NCI-H2081 (cell line): ENCODE measurements at places on chromosomes 5 and 9.

DNA sequence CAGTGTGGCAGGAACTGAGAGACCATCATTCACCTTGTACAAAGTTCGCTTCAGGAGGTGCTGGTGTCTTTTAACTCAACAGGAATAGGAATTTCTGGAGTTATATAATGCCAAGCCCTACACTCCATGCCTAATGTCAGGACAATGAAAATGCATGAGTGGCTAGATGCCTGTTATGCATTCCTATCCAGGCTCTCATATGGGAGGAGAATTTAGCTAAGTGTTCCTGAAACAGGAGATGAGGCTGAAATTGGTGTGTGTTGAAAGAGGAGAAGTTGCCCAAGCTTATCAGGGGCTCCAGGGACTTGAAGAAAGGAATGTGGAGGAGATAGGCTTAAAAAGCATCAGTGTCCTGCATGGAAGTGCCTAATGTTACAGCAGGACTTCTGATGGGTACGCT lies 26.8 kb upstream of the PRUNE2 start:
- DNase-seq: no peak

- DNase-seq: no peak
Measured at GRCh38 chr5:151721087-151721646, 34.5 kb upstream of the SPARC start.

- peak; percentile 62 for DNase-seq
Measured at GRCh38 chr5:112146323-112147226, 272.5 kb downstream of the EPB41L4A start.

GRCh38 chr9:29389421-29389820 lies 1816.1 kb upstream of the C9orf72 start:
- no peak for DNase-seq

DNA sequence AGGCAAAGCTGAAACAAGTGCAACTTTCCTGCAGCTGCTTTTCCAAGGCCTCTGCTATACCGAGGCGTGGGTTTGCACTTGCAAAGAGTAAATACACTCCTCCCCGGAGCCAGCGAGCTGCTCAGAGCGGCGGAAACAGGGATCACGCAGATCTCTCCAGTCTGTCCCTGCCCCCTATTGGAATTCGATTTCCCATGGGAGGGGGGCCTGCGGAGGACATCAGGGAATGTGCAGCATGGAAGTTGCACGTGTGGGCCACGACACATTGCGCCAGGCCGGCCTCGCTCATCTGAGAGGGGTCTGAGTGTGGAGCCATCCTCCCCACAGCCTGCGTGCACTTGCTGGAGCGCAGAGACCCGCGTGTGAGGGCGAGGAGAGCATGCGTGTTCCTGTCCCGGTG lies 104.3 kb upstream of the PHYKPL start:
- DNase-seq: no peak

DNA sequence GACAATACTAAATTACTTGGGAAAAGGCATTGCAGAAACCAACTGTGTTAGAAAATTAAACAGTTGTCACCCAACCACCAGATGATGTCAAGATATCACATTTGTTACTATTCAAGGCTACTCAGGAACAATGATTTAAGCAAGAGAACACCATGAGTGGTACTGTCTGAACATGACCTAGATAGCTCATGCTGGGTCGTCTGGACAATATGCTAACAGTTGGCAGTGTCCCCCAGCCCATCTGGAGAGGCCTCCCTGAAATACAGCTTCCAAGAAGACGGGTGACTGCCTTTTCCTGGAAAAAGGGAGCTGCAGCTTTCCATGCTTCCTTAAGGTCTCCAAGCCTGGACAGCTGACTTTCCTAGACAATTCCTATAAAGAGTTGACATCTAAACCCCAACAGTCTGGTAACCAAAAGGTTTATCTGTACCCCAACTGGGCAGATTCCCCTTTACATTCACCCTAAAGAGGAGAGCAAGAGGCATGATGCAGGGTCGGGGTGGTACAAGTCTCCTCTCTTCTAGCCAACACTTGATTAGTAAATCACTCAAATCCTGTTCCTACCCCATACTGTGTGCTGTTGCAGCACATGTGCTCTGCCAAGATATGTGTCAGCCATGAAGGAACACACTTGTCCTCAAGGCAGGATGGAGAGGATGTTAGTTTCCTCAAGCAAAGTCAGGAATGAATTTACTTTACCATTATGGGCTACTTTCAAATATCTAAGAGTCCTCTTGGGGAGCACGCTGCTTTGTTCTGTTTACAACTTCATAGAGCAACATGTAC lies 433.0 kb downstream of the PDE4D start:
- DNase-seq: no peak

DNA sequence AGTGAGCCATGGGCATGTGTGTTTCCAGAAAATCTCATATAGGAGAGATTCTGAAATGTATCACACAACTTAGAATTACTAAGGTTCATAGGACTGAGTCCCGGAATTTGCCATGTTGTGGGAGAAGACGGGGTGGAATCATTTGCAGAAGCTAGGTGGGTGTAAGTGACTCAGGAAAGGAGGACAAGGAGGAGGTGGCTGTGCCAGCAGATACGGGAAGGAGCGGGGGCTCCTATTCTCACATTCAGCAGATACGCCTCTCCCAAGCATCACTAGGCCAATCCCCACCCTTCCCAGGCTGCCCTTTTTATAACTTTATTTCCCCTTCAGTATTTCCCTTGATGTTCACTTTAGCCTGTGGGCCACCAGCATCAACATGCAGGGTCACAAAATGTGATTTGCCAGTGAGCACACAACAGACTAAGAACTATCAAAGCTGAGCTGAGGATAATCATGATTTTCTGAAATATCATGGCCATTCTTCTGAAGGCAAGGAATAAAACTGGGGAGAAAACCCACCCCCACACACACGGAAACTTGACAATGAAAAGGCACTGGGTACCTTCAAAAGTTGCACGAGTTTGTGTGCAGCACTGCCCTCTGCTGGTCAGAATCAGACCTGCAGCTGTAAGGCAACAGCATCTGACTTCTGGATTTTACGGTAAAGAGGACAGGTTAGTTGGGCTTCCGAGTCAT lies 133.2 kb downstream of the MTX3 start:
- peak; percentile 52 for DNase-seq
